ENCODE measurements at places on chromosomes 7 and 10.

DNA sequence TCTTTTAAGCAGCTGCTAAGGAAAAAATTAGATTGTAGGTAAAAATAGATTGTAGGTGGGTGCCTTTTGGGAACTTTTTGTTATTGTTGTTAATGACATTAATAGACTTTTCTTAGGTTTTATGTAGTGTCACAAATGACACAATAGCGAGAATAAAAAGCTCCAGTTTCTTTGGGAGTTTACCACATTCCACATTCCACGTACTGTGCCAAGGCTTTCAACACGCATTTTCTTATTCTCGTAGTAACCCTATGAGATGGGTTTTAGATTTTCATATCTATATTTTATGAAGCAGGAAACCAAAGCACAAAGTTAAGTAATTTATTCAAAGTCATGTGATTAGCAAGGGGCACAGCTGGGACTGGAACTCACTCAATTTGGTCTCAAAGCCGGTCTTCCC lies 103.8 kb downstream of the XRCC2 start:
- no peak for DNase-seq

- no peak for DNase-seq
Observed at GRCh38 chr7:158015403-158016179, 572.0 kb downstream of the PTPRN2 start.

- DNase-seq = no peak
Observed at GRCh38 chr7:141593134-141593533, 41.9 kb downstream of the AGK start.

- no peak for DNase-seq
Observed at GRCh38 chr10:128543151-128543550, 416.9 kb upstream of the MKI67 start.

DNA sequence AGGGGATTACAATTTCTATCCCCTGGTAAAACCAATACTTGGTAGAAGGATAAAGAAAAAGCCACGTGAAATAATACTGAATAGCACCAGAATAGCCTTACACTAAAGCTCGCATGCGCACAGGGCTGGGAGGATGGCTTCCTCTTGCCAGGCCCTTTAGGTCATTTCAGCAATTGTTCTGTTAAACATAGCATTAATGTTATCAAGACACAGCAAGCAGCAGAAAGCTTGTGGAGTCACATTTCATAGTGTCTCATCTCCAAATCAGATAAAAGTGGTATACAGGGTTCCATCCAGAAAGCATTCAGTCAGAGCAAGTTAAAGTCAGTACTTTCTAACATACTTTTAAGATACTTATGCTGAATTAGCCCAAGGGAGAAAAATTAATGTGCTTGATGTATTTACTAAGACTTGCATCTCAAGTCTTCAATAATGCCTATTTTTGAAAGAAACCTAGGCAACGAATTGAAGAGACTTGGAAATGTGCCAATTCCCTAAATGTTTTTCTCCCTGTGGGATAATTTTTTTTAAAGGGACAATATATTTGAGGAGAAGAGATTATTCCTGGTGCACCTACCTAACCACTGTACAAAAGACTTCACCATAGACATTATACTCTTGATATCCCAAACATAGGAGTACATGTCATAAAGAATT lies 14.3 kb upstream of the NPM3 start:
- no peak for DNase-seq

- no peak for DNase-seq
Observed at GRCh38 chr10:624605-625332, 64.7 kb downstream of the DIP2C start.

GRCh38 chr7:151851782-151852181 lies 25.1 kb downstream of the PRKAG2 start:
- no peak for DNase-seq

- no peak for DNase-seq
Observed at GRCh38 chr10:122560279-122560804, at the start of gene DMBT1. Gene DMBT1 (plus strand): TSS chr10:122560754. CDS start chr10:122560771, 17 bp downstream.

DNA sequence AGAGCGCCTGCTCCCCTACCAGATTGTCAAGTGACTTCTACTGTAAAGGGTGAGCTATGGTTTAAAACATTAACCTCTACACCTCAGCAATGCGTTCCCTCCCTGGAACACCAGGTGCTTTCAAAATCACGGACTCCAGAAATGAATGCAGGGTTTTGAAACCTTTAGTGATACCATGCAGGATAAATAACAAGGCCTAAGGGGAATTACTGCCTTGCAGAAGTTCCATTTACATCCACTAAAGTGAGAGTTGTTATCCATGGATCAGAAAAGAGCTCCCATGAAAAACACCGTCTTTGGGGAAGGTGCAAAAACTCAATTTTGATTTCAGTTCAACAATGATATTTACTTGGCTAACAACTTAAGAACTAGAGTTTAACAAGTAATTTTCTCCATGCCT lies 4.0 kb downstream of the FZD8 start:
- DNase-seq = no peak

GRCh38 chr10:66187053-66187733 lies 738.6 kb upstream of the LRRTM3 start:
- no peak for DNase-seq

DNA sequence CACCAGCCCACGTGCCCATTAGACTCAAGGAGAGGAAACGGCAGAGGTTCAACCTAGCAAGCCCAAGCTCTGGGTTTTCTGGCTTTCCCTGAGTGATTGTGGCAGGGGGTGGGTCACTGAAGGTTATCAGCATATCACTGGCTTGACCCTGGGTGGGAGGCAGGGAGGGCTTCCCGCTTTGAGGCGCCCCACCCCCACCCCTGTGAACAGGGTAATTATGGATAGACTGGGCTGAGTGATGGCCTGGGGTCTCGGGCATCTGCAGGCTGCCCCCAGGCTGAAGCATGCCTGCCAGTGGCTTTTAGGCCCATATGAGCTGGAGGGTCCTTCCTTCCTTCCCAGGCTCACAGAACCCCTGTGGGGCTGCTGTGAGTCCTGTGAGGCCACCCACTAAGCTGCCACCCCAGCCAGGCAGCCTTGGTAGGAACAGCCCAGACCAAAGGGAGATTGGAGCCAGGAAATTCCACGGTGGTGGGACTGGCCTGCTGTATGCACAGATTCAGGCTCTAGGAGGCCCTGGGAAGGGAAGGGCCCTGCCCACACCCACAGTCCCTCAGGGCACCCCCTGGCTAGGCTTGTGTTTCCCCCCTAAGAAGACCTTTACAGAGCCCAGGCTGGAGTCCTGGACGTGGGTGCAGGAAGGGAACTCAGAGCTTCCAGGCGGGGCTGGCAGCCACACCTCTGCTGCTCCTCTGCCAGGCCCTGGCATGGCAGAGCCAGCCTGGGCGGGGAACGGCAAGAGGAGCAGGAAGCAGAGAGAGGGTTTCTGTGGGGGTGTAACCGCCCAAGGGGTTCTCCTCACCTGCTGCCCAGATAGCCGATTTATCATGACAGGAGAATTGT lies 33.1 kb downstream of the GPRIN2 start:
- DNase-seq = no peak

DNA sequence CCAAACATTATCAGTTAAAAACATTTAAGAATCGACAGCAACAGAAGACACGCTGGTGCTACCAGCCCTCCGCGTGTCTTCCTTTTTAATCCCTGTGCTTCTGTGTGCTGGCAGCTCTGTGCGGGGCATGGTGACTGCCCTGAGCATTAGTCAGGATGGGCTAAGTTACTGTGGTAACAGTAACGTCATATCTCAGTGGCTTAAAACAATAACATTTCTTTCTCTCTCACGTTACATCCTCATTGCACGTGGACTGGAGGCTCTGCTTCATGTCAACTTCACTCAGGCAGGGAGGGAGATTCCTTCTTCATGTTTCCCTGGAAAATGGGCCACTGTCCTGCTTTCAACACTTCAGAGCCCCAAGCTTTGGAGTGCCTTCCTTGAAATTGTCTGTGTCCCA lies 378.5 kb downstream of the CCSER2 start:
- DNase-seq = no peak

DNA sequence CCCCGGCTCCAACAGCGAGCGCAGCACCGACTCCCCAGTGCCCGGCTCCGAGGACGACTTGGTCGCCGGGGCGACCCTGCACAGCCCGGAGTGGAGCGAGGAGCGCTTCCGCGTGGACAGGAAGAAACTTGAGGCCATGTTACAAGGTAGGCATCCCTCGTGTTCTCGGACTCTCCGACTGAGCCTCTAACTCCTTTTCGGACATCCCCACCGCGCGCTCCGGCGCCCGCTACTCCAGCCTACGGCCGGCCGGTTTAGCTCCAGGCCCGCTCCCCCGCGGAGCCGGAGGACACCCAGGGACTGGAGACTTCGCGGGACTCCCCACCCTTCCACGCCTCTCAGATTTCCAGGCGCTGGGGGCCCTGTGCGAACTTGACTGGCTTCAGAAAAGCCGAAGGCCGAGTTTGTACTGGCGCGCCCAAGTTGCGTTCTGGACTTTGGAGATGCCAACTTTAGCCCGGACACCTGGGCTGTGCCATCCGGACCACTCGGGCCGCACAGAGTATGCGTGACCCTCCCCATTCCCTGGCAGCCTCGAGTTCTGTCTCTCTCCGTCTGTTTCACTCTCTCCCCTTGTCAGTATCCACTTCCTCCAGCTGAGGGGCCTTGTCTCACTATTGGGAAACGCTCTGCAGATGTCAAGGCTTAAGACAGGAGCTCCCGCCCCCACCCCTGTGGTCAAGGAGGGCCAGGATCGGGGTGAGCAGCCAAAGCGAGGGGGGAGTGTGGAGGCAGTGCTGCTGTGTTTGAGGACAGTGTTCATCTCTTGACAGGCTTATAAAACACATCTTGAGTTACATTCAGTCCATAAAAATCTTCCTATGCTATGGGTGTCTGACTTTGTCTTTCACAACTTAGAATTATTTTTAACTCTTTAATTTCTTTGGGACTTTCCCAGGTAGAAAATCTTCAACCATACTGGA lies 777 bp downstream of the BICC1 start:
- DNase-seq = no peak

DNA sequence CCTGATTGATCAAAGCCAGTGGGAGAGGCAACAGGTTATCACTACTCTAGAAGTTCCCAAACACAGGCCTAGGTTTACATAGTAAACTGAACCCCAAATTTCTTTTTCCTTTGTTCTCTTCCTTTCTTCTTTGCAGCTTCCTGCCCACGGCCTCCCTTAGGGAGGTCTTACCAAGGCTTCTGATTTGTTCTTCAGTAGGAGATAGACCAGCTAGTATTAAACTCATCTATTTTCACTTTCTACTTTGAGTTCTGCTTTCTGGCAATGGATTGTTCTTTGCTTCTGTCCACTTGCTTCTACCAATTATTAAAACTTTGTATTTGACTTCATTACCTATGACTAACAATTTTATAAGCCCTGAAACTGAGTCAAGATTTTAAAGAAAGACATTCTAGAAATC lies 251.2 kb upstream of the FZD1 start:
- DNase-seq = no peak

GRCh38 chr10:17847585-17848296 lies 38.6 kb downstream of the MRC1 start:
- DNase-seq = no peak

- DNase-seq = no peak
Observed at GRCh38 chr10:18650404-18650997, 886 bp downstream of the NSUN6 start.

DNA sequence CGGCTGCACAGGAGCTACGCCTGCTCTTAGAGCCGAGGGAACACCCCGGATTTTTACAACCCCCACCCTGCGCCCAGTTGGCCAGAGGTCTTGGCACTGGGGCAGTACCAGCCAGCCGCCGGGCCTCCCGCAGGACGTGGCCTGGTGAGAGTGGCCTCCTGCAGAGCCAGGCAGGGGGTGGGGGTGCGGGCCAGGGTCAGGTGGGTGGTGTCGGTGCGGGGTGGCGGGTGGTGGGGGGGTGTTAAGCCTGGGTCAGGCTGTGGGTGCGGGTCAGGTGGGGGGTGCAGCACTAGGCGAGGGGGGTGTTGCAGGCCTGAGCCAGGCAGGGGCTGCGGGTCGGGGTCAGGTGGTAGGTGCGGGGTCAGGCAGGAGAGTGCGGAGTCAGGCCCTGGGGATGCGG lies 647 bp downstream of the ECHS1 start:
- no peak for DNase-seq

GRCh38 chr10:16611037-16611436 lies 89.4 kb upstream of the C1QL3 start:
- DNase-seq = no peak

- DNase-seq = no peak
Observed at GRCh38 chr10:106857728-106858127, 306.8 kb downstream of the SORCS1 start.

- no peak for DNase-seq
Observed at GRCh38 chr7:120421151-120421651, 148.2 kb downstream of the KCND2 start.

GRCh38 chr10:11986593-11987216 lies 55.9 kb downstream of the UPF2 start:
- DNase-seq = peak; percentile 51

Data from stimulated activated CD4-positive, alpha-beta T cell treated with anti-CD3 and anti-CD28 coated beads, Interleukin-1b, Interleukin-23, amount 100 ng/mL, for 1 hour (primary cell).